ENCODE measurements at places on chromosomes 2 and 18.

DNA sequence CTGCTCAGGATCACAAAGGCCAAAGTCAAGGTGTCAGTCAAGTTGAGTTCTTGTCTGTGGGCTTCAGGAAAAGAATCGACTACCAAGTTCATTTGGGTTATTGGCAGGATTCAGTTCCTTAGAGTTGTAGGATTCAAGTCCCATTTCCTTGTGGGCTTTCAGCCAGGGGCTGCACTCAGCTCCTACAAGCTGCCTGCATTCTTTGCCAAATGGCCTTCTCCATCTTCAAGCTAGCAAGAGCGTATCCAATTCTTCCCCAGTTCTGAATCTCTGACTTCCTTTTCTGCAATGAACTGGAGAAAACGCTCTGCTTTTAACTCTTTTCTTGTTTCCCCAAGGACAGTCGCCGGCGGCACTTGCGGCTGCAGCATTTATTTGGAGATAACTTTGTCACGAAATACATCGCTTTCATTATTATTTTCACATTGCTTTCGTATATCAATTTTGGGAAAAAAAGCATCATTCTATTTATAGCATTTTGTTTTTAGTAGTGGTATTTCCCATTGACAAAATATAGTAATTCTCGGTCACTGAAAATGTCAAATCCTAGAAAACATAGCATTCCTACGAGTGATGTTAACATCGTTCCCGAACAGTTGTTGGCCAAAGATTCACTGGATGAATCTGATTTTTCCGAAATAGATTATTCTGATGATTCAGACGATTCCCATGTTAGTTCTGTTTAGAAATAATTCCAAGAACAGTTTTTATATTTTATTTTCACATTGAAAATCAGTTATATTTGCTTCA lies 59.6 kb upstream of the SERPINE2 start:
- peak; percentile 70 for DNase-seq

DNA sequence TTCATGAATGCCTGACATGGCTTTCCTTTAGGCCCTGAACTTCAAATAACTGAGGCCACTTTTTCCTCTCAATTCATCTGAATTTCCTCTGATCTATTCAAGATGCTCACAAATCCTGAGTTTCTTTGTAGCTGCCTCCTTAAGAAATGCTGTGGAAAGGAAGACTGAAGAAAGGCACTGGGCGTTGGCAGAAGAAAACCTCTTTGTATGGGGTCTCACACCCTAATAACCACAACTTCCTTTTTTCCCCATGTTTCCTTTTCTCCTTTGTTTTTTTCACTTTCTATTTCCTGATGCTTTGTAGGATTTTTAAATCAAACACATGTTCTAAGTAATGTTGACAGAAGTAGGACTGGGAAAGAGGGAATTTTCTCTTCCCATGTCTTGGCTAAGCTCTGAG lies 447.4 kb downstream of the CMPK2 start:
- no peak for DNase-seq

- DNase-seq: no peak
Observed at GRCh38 chr2:178860551-178860950, 53.3 kb upstream of the TTN start.

- no peak for DNase-seq
Observed at GRCh38 chr18:6960656-6961055, 156.9 kb downstream of the LAMA1 start.

DNA sequence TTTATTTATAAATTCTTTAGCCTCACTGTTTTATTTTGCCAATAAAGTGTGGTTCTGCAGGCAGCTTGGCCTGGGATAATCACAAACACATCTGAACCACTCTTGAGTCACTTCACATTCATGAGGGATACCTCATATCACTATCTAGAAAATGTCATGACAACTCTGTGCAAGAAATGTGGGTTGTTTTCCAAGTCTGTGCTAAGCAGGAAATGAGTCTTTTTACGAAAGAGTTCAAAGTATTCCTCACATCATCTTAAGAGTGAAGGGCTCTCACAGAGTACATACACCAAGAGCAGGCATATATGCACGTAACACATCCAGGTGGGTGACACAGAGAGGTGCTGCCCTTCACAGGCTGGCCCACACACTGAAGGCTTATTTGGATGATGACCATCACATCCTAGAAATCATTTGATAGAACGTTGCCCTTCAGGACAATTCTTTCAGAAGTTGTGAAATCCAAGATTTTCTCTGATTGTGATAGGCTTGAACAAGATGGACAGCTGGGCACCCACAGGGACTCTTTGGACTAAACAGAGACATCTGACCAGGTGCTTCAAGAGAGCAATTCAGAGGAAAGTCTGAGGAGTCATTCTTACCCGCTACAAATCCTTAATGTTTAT lies 811.1 kb upstream of the LRATD1 start:
- DNase-seq: no peak

- no peak for DNase-seq
Observed at GRCh38 chr18:21599585-21600525, 649 bp downstream of the ESCO1 start.

GRCh38 chr2:74894272-74894981 lies 60.5 kb downstream of the HK2 start:
- DNase-seq: no peak

DNA sequence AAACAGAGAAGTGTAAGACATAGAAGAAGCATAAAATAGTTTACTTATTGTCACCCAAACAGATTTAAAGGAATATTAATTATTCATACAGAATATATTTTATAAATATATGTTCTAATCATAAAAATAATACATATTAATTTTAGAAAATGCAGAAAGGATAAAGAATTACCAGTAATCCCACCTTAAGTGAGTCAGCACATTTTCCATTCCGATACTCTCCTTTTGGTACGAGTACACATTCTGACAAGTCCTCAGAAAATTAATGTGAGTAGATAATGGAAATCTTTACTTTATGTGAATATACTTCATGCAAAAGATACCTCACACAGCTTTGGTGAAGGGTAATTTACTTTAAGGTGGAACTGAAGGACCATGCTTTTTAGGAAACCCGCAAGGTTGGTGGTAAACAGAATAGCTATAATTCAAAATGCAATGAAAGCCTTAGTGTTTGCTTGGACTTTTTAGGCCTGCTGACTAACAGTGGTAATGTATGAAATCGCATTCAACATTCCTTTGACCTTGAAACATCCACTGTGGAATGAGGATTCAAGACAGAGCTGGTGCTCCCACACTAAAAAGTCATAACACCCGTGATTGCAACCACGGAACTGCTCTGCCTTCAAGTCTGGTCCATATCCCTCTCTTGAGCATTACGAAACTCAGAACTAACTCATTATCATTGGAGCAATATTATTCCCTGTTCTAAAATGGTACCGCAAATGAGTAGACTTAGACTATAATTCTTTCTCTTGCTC lies 28.1 kb upstream of the HTR2B start:
- DNase-seq: no peak

DNA sequence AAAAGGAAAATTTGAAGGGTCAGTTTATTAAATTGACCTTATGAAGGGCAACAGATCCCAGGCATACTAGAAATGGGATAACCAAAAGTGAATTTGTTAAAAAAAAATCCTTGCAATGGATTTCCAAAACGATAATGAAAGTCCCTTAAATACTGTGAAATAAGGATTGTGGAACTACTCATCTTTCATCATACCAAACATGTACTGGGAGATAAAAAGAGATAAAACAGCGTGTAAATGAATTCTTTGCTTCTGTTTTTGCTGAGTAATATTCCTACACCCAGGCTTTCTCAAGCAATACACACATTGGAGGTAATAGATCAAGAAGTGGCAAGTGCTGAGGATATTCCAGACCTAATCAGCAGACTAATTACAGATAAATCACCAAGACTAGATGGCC lies 3.8 kb downstream of the LYPD6 start:
- no peak for DNase-seq

GRCh38 chr2:163822033-163822432 lies 86.2 kb upstream of the FIGN start:
- DNase-seq: no peak

- no peak for DNase-seq
Observed at GRCh38 chr2:236403811-236404210, 139.6 kb upstream of the ASB18 start.

DNA sequence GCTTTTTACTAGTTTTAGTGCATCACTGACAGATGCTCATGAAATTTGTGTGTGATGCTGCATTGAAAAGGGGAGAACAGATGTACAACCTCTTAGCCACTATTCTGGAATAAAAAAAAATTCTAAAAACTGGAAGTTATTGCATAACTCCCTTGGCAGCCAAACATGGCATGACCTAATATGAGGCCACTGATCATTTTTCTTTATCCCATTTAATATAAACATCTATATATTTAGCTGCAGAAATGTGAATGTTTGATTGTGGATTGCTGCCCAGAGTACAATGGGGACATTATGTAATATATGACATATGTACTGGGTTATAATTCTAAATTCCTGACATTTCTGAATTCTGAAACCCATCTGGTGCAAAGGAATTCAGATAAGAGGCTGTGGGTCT lies 86.5 kb downstream of the CDCA7 start:
- DNase-seq: no peak

- peak; percentile 43 for DNase-seq
Observed at GRCh38 chr18:77133835-77134496, 1.4 kb upstream of the MBP start.

GRCh38 chr18:69981948-69982347 lies 34.3 kb upstream of the CD226 start:
- no peak for DNase-seq

DNA sequence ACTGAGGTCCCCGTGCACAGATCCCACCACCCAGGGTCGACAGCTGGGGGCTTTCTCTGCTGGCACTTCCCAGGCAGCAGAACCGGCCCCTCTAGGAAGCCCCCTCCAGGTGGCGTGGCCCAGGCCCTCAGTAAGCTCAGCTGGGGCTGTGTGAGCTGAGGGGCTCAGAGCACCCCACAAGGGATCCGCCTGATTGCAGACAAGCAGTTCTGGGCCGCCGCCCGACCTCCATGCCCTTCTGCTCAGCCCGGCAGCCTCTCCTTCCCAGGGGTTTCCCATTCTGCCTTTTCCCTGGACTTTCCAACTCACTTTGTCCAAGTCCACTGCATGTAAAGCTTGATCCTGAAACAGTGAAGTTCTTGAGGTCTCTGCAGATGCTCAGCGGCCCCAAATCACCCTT lies 76.4 kb downstream of the NFATC1 start:
- no peak for DNase-seq

DNA sequence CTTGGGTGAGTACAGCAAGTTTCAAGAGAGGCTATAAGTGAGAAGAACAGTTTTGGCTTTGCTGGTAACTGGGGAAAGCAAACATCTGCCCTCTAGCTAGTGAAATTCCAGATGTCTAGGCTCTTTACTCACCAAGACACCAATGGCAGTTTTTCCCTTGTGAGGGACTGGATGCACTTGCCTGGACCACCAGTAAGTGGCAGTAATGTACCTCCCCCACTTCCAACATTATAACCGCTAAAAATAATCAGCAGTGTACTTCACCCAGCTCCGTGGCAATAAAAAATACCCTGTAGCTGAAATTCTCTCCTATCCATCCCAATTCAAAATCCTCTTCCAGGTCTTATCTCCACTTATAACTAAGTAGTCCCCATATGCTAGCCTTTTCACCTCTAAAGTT lies 383.9 kb downstream of the ARHGAP15 start:
- DNase-seq: peak; percentile 46

DNA sequence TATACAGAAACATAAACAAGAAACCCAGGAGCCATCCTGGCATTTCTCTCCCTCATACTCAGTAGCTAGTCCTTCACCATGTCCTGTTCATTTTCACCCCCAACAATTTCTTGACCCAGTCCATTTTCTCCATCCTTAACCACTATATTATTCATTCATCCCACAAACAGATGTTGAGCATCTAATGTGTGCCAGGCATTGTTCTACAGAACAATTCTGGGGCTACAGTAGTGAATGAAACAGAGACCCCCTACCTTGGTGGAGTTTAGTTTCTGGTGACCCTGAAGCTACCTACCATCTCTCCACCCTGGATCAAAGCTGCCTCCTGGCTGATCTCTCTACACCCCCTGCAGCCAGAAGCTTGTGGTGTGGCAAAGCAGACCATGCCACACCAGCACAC lies 27.5 kb upstream of the BZW1 start:
- DNase-seq: no peak

DNA sequence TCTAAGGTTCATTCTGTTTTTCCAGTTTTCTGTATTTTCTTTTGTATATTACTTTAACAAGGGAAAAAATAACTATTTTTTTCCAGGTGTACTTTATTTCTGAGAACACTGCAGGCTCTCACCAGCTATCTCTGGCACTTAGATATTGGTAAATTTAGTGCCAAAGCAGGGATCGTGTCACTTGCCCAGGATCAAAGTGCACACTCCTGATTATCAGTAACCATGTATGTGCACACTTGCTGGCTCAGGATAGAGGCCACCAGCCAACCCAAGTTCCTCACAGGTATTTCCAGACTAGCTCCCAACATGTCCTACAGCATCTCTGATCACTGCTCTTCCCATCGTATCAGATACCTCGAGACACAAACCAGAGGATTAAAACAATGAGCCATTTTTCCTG lies 5.8 kb upstream of the FZD5 start:
- DNase-seq: no peak

GRCh38 chr18:6646801-6647200 lies 82.7 kb upstream of the ARHGAP28 start:
- no peak for DNase-seq

GRCh38 chr2:121663434-121663833 lies 14.2 kb upstream of the CLASP1 start:
- DNase-seq: no peak

DNA sequence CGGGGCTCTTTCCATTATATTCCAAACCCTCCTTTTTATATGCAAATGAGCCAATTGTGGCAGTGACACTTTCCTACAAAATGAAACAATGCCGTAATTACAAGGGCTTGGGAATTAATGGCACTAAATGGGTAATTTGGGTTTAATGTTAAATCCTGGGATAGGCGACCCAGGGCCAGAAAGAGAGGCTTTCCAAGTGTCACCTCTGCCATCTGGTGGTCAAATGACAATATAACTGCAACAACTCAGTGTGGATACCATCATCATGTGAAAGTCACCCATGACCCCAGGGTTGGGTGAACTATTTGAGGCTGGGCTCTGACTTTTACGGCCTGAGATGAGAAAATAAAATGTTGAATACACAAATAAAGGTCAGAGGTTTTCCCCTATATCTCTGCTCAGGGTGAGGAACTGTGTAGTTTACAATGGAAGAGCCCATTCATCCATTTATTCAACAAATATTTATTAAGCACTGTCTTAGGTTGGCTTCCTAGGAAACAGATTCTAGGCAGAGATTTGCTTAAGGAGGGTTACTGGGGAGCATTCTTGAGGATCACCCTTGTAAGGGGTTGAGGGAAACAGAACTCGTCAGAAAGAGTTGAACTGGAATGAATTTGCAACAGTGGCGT lies 13.6 kb upstream of the THADA start:
- DNase-seq: no peak

- no peak for DNase-seq
Observed at GRCh38 chr2:168732100-168732499, 70.3 kb upstream of the NOSTRIN start.

Measured in left hindlimb (tissue), 1 donor.